Stimulated activated CD4-positive, alpha-beta T cell treated with anti-CD3 and anti-CD28 coated beads, Interleukin-2, amount 100 ng/mL, for 24 hours (primary cell): ENCODE measurements at places on chromosomes 11 and 22.
A peak's percentile ranks its signal among the peaks of the same experiment; 100 is the strongest.

- no peak for DNase-seq
Observed at GRCh38 chr11:69130654-69131053, 25.1 kb upstream of the SMIM38 start.

GRCh38 chr11:10139656-10140055 is 154.4 kb downstream of the SBF2 start:
- no peak for DNase-seq

DNA sequence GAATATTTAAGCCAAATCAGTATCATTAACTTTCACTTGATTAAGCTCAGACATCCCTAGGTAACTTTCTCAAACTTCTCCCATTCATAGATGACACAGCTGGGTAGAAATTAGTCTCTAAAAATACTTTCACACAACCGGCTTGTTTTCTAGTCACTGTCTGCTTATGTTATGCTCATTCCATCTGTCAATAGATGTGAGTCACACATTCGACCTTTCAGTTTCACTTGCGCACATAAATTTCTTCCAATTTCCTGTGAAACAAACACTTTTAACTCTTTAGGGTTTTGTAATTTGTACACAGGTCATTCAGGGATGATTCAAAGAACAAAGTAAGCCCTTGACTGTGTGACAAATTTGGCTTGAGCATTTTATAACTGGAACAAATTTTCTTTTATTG is 723.0 kb downstream of the KCNA4 start:
- DNase-seq = no peak

DNA sequence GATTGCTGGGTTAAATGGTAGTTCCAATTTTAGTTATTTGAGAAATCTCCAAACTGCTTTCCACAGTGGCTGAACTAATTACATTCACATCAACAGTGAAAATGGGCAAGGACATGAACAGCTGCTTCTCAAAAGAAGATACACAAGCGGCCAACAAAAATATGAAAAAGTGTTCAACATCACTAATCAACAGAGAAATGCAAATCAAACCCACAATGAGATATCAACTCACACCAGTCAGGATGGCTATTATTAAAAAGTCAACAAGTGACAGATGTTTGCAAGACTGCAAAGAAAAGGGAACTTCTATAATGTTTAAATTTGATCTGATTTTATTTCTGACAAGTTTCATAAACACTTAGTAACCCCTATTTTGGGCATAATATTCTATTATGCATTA is 537.5 kb downstream of the DLG2 start:
- no peak for DNase-seq

- DNase-seq = no peak
Observed at GRCh38 chr11:105229257-105229656, 89.7 kb upstream of the CARD18 start.

DNA sequence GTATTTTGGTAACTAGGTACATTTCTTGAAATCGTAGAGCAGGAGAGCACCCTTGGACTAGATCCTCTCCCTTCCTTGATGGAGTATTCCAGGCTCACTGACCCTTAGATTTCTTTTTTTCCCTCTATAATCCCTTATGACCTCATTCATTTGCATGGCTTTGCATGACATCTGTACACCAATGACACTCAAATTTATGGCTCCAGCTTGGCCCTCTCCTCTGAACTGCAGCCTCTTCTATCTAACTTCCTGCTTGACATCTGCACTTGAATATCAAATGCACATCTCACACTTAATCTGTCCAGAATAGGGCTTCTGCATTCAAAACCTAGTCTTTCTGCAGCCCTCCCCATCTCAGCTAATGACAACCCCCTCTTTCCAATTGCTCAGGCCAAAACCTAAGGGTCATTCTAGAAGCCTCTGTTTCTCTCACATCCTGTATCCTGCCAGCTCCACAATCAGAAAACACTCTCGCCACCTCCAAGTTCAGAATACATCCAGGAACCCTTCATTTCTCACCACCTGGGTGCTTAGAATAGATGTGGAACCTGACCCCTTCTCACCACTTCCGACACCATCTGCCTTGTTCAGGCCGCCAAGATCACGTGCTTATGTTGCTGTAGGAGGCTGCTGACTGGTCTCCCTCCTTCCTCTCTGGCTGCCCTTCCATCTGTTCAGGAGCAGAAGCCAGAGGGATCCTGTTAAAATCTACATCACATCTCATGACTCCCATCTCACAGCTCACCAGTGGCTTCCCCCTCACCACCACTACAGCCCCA is 138.9 kb upstream of the MTNR1B start:
- no peak for DNase-seq

DNA sequence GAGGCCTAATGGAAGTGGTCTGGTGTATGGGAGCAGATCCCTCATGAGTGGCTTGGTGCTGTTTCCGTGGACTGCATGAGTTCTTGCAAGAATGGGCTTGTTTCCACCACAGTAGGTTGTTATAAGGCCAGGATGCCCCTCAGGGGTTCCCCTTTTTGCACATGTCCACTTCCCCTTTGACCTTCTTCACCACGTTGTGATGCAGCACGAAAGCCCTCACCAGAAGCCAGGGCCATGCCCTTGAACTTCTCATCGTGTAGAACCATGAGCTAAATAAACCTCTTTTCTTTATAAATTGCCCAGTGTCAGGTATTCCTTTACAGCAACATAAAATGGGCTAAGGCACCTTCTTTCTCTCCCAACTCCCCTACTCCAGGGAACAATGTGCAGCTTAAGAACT is 2.8 kb upstream of the NARS2 start:
- no peak for DNase-seq

DNA sequence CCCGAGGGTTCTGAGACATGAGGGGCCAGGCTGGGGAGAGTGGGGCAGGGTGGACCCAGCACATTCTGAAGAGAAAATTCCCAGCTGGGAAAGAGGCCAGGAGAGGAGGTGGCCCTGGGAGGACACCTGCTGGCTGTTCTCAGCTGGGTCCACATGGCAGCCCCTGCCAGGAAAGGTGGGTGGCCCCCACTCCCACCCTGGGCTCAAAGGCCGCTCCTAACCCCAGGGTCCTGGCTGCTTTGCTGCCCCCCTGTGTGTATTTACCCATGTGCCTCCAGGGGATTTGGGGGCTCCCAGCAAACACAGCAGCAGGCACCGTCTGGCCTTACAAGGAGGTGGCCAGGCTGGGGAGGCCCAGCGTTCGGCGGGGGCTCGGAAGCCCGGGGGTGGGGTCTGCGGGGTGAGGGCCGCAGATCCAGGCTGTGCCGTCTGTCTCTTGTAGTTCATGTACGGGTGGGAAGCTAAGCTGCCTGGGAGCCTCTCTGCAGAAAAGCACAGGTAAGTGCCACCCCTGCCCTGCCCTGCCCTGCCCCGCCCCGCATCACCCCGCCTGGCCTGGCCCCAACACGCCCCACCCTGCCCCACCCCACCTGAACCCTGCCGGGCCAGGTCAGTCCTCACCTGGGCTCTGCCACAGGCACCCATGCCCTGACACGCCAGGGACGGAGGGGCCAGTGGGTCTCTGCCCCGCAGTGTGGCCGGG is 10.6 kb downstream of the MUC5B start:
- DNase-seq = no peak

- DNase-seq = no peak
Observed at GRCh38 chr11:134153147-134153905, 70.4 kb downstream of the NCAPD3 start.

- no peak for DNase-seq
Observed at GRCh38 chr22:49079027-49079725, 748.5 kb downstream of the BRD1 start.

DNA sequence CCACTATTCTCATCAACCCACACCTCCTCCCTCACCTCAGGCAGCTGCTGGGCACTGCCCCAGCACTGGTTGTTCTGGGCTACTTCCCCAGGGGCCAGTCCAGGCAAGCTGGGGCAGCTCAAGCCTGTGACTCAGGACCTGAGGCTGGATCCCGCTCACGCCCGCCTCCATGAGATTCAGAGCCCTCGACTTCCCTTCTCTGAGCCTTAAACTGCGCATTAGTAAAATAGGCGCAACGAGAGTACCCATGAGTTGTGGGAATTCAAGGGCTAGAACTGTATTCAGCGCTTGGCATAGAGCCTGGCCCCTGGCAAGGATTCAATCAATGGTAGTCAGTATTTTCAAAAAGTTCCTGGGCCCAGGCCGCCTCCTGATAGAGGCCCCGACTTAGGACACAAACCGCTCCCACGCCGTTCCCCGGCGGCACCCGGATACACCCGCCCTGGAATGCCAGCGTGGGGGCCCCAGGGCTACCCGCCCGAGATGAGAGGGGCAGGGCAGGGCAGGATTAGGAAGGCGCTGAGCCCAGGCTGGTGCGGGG is 723 bp upstream of the CD82 start:
- no peak for DNase-seq

DNA sequence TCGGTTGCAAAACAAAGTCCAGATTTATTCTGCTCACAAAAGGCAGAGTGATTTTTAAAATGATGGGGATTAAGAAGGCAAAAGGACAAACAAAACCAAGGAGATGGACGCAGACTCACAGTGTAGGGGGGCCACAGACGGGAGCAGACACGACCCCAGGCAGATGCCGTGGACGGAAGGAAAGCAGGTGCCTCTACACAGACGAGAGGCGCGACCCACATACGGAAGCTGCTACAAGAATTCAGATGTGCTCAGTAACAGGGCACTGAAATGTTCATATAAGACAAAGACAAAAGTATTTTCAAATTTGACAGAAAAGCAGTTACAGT is 148.9 kb downstream of the BRD1 start:
- DNase-seq = no peak

DNA sequence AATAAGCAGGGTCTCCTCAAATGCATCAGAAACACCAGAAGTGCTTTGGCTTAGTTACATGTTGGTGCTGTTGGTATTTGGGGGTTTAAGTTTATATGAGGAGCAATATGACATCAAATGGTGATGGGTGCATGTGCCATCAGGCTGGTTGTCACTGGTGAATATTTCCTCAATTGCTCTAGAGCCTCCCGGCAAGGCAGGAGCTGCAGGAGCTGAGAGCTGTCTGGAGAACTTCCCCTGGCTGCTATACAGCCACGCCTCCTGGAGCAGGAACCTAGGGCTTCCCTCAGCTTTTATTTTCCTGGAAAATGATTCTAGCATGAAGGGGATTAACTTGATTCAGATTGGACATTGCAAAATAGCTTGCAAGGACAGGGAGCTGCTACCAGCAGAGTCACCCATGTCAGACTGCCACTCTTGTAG is 15.8 kb downstream of the IGLL5 start:
- DNase-seq = no peak

- DNase-seq = peak; percentile 51
Observed at GRCh38 chr11:65574811-65575567, 864 bp upstream of the EHBP1L1 start.

DNA sequence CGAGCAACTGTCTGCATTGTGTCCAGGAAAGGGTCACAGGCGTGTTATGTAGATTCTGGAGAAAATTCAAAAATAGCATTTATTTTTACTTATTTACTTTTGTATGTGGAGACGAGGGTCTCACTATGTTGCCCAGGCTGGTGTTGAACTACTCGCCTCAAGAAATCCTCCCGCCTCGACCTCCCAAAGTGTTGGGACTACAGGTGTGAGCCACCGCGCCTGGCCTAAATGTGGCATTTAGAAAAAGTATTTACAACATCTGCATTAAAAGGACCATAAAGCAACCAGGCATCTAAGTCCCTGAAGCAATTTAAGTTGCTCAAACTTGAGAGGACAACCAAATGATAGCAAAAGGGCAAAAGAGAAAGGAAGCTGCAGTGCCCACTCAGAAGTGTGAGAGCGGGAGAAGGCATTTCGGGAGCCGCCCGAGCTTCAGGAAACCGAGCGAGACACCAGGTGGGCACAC is 595 bp downstream of the TRIM66 start:
- no peak for DNase-seq

GRCh38 chr11:134562196-134562595 is 150.2 kb upstream of the B3GAT1 start:
- DNase-seq = no peak

- no peak for DNase-seq
Observed at GRCh38 chr11:112735470-112735869, 225.8 kb upstream of the NCAM1 start.

DNA sequence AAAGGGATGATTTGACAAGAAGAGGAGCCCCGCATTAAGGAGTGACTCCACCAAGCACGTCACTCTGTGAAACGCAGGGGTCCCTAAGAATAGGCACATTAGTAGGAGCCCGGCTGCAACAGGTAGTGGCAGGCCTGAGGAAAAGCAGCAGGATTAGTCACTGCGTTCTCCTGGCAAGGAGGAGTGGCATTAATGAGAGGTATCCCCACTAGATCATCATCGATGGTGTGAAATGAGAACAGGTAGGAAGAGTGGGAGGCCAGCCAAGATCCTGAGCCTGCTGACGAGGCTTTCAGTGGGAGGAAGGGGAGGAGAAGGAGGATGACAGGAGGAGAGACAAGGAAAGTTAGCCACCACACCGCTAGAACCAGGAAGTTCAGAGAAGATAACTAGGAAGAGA is 38.6 kb downstream of the NRXN2 start:
- DNase-seq = no peak

DNA sequence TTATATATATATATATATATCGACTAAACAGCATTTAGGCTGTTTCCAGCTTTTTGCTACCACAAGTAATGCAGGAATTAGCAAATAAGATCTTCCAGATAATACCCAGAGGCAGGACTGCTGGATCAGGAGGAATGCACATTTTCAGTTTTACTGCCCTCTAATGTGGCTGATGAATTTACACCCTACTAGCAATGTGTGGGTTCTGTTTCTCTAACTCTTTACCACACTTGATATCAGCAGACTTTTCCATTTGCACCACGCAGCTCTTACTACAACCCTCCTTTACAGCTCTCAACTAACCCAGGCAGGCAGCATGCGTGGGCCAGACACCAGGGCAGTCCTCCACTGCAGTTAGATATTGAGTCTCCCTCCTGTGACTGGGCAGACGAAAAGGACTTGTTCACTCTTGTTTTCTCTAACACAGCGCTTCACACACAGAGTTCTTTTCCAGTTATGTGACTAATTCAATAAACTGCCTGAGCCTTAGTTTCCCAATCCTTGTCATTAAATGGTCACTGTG is 67.7 kb downstream of the IGLL5 start:
- DNase-seq = no peak

- no peak for DNase-seq
Observed at GRCh38 chr11:71251151-71251721, 1.1 kb downstream of the SHANK2 start.

DNA sequence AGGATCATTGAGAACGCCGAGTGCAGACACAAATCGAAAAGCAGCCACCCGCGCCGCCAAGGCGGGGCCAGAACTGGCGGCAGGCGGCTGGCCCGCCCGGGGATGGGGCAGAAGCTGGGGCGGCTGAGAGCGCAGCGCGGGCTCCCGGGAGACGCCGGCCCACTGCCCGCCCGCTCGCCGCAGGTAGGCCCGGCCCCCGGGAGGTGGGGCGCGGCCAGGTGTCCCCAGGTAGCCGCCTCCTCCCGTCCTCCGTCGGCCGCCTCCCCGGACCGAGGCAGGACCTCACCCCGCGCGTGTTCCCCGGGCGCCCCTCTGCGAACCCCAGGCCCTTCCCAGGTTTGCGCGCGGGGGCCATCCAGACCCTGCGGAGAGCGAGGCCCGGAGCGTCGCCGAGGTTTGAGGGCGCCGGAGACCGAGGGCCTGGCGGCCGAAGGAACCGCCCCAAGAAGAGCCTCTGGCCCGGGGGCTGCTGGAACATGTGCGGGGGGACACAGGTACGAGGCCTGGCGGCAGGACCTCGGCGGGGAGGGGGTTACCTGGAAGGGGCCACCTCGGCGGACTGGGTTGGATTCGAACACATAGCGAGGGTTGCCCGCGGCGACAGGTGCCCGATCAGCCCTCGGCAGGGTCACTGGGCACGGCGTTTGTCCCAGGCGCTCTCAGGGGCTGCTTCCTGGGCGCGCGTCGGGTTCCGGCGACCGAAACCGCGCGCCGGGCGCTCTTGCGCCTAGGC is at the start of gene PRRG4:
Gene PRRG4, plus strand, starts transcription at position 248 of the 733 bp plus-strand sequence. CDS start 603 bp downstream, outside the sequence.
- DNase-seq = peak; percentile 67
